ENCODE measurements at places on chromosomes 1 and 21. TPM values are rescaled to one million over a fixed set of nuclear protein-coding genes. Genes with fewer than 3 reads are reported as not detected.

The SPATA6 gene
- total RNA-seq: 1.2 TPM

The JAM2 gene
- 0.28 TPM for total RNA-seq

The DYRK3 gene
- 13.0 TPM for total RNA-seq

The POLR3C gene
- total RNA-seq: 33.4 TPM

The EPHA10 gene
- 0.21 TPM for total RNA-seq

The BARHL2 gene
- total RNA-seq: not detected

- no peak for DNase-seq
Measured at GRCh38 chr1:41827991-41828570, 90.6 kb downstream of the HIVEP3 start.

GRCh38 chr1:65845535-65846060 is 52.9 kb downstream of the PDE4B start:
- no peak for DNase-seq

DNA sequence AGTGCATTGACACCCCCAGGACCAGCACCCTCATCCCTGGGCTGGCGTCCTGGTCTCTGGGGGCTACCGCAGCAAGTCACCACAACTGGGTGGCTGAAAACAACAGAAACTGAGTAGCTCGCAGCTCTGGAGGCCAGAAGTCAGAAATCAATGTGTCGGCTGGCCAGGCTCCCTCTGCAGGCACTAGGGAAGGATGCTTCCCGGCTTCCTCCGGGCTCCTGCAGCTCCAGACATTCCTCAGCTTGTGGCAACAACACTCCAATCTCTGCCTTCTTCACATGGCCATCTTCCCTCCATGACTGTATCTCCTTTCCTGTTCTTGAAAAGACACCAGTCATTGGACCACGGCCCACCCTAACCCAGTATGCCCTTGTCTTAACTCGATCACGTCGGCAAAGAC is 224.2 kb downstream of the NPHP4 start:
- DNase-seq: no peak

All from activated T-helper 2 cell treated with anti-CD3 and anti-CD28 coated beads, Interferon-gamma antibody, Interleukin-2, Interleukin-4, amounts not matched to agents 10 μg/mL and 5 μg/mL and 100 μg/mL, durations not matched to agents 14 hours and 24 hours and 36 hours (primary cell).